Smooth muscle cell of the coronary artery (primary cell): ENCODE measurements at places on chromosomes 5 and 9. TPM values are rescaled to one million over a fixed set of nuclear protein-coding genes. Genes with fewer than 3 reads are reported as not detected.

TRIM41 gene
- total RNA-seq = 13.8 and 26.0 TPM in 2 replicates

HAUS6 gene
- 4.3 and 9.3 TPM in 2 replicates for total RNA-seq

GDNF gene
- 0.15 and 0.35 TPM in 2 replicates for total RNA-seq

SPATA31A7 gene
- total RNA-seq = not detected in 2 replicates

RNF224 gene
- under 0.01 TPM in 1 of 2 replicates, not detected in the other for total RNA-seq

CDC23 gene
- total RNA-seq = 13.0 and 19.2 TPM in 2 replicates

TMEFF1 gene
- 2.2 and 5.0 TPM in 2 replicates for total RNA-seq

ADGRD2 gene
- total RNA-seq = not detected in 2 replicates

ZNF189 gene
- total RNA-seq = 11.1 and 12.4 TPM in 2 replicates

BSPRY gene
- not detected in 2 replicates for total RNA-seq

CARTPT gene
- total RNA-seq = not detected in 2 replicates

TLX3 gene
- not detected in 2 replicates for total RNA-seq

SHOC1 gene
- total RNA-seq = not detected in 2 replicates

SCAI gene
- 5.0 and 6.4 TPM in 2 replicates for total RNA-seq

GMCL2 gene
- not detected in 2 replicates for total RNA-seq

LRRC19 gene
- total RNA-seq = not detected in 2 replicates

C9orf40 gene
- 1.4 and 2.1 TPM in 2 replicates for total RNA-seq

TRMO gene
- 9.9 and 12.2 TPM in 2 replicates for total RNA-seq

DMRTA1 gene
- total RNA-seq = 0.12 and 0.30 TPM in 2 replicates

ITK gene
- not detected in 2 replicates for total RNA-seq

PDE8B gene
- total RNA-seq = 0.15 TPM in 1 of 2 replicates, not detected in the other

PCDHGB6 gene
- 1.9 and 3.5 TPM in 2 replicates for total RNA-seq

GLDC gene
- 0.83 and 4.2 TPM in 2 replicates for total RNA-seq

SPINK6 gene
- total RNA-seq = not detected in 2 replicates

OBP2B gene
- not detected in 2 replicates for total RNA-seq

TLE4 gene
- total RNA-seq = 4.3 and 18.6 TPM in 2 replicates

RBM27 gene
- total RNA-seq = 17.8 and 31.5 TPM in 2 replicates

AQP7 gene
- 1.6 TPM in 1 of 2 replicates, not detected in the other for total RNA-seq
